ENCODE measurements at places on chromosomes 12 and 14. TPM values are rescaled to one million over a fixed set of nuclear protein-coding genes. Genes with fewer than 3 reads are reported as not detected.

LRP1-AS gene
- total RNA-seq, result not detected

MED13L gene
- 74.4 TPM for total RNA-seq

GZMH gene
- 35.8 TPM for total RNA-seq

HIF1A gene
- 158 TPM for total RNA-seq

DNA sequence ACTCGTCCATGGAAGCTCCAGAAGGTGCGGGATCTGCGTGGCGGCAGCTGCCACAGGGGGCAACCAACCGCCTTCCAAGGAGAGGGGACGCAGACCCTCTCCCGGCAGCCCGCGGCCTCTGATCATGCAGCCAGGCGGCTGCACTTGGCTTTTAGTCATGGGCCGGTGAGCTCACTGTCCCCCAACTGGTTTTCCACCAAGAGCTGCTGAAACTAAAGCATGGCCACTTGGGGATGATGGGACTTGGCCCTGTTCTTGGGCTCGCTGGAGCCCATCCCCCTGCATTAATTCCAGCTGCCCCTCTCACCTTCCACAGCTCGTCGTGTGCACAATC lies 39.1 kb downstream of the CCDC85C start:
- H3K4me3 ChIP-seq, result no peak overlapping the region
- no peaks in the 10 kb centered on the region for H3K4me1 ChIP-seq
- no peak overlapping the region for H3K27ac ChIP-seq
- no peaks in the 10 kb centered on the region for H3K27me3 ChIP-seq
- DNase-seq, result no peak

DNA sequence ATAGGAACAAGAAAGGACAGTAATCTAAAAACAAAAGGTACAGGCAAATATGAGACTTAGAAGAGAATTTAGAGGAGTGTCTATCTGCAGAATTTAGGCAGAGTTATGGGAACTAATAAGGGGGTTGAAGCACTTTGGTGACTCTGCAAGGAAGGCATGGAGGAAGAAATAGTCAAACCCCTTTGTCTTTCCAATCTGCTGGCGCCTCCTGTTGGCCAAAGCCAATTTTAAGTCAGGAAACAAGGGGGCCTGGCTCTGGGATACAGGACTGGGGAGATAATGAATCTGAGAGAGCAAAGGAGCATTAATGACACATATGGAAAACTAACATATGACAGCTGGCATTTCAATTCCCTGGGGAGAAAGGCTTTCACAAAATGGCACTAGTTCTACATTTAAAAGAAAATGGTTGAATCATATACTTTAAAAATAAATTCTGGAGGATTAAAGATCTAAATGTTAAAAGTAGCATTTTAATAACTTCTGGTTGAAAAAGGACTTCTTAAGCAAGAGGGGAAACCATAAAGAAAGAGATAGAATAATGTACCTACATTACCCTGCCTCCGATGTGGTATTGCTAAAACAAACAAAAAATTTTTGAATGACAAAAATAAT lies 48.5 kb upstream of the CSRP2 start:
- H3K36me3 ChIP-seq, result no peaks in the 10 kb centered on the region
- peak; percentile 44 for DNase-seq
- no peak overlapping the region for H3K27ac ChIP-seq

- H3K36me3 ChIP-seq, result no peaks in the 10 kb centered on the region
- peaks cover 17% of the 10 kb centered on the region for H3K27me3 ChIP-seq
- no peak for DNase-seq
- no peak overlapping the region for H3K27ac ChIP-seq
- H3K4me1 ChIP-seq, result no peaks in the 10 kb centered on the region
These were observed 50.7 kb downstream of the JAG2 start for GRCh38 chr14:105117710-105118385.

All from activated CD8-positive, alpha-beta memory T cell treated with anti-CD3 and anti-CD28 coated beads, Interleukin-2, amount 10 ng/mL, durations not matched to agents 7 days and 5 days (primary cell).